ENCODE measurements at places on chromosomes 1 and 21.

DNA sequence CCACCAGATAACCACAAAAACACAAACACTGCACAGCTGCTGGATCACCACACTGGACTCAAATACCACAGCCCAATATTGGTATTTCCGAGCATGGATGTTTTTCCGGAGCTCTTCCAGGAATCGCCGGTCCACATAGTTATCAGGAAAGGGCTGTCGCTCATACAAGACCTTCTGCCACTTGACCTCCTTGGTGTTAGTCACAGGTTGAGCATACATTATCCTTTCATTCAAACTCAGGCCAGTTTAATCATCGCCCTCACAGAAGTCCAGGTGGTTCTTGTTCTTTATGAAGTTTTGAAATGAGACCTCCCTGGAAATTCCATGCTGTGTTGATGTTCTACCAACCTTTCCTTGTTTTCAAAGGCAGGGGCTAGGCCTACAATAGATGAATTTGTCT, 1.5 kb downstream of the PIGC start:
- no peak for DNase-seq

- no peak for DNase-seq
These were observed 24.0 kb downstream of the NPHP4 start for GRCh38 chr1:5968161-5968736.

DNA sequence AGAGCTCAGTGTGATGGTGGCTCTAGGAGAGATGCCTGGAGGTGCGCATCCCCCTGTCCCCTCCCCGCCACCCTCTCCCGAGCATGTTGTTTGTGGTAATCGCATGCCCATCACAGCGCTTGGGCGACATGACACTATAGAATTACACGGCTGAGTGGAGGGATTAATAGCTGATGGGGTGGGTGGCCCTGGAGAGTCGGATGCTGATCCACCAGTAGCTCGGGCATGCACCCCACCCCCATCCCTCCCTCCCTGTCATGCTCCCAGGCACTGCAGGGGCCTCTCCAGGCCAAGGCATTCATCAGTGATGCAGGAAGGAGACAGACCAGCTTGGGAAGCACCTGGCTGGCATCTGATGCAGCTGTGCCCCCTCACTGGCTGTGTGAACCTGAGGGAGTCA, 159.0 kb upstream of the IGSF21 start:
- DNase-seq, result no peak

GRCh38 chr1:94463765-94464330, 45.7 kb downstream of the ABCD3 start:
- no peak for DNase-seq

DNA sequence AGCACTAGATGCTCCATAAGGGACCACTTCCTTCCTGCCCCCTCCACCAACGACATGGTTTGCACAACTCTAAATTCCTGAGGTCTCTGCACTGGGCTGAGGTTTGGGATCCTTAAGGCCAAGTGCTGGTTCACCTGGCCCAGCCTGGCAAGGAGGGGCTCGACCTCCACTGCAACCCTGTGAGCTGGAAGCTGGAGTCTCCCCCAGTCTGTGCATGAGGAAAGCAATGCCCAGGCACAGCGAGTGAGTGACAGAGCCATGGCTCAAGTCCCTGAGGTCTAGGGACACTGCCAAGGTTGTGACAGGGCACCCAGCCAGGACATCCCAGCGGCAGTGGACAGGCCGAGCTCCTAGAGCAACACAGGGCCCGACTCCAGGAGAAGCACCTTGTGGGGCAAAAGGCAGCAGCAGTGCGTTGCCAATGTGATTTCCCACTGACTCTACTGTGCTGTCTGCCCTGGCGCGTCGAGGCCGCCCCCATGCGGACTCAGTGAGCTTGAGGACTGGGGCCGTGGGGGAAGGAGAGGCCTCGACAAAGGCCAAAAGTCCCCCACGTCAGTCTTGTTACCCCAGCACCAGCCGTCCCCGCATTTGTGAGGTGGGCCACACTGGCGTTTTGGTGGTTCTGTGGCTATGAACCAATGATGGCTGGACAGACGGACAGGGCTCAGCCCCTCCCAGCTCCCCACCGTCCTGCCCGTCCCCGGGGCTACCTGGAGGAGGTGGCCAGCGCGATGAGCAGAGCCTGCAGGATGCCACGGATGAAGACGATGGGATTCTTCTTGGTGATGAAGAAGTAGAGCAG, 30.0 kb downstream of the PODN start:
- no peak for DNase-seq

- DNase-seq, result no peak
These were observed 139.8 kb downstream of the DMRTB1 start for GRCh38 chr1:53598966-53599365.

- DNase-seq, result no peak
These were observed 26.8 kb downstream of the SESN2 start for GRCh38 chr1:28286111-28286510.

DNA sequence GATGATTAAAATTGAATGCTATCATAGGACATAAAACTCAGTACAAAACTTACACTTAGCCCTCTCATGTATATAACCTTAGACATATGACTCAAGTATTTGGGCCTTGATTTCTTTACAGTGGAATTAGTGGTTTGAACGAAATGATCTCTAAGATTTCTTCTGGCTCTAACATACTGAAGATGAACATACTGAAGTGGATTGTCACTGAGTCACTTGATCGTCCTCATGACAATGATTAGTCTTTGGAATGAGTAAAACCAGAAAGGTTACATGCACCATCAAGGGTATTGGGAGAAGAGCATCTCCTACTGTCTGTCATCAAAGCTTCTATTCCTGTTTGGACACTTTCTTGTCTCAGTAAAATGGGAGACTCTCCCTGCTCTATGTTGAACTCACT, 17.4 kb downstream of the FMN2 start:
- DNase-seq, result no peak

DNA sequence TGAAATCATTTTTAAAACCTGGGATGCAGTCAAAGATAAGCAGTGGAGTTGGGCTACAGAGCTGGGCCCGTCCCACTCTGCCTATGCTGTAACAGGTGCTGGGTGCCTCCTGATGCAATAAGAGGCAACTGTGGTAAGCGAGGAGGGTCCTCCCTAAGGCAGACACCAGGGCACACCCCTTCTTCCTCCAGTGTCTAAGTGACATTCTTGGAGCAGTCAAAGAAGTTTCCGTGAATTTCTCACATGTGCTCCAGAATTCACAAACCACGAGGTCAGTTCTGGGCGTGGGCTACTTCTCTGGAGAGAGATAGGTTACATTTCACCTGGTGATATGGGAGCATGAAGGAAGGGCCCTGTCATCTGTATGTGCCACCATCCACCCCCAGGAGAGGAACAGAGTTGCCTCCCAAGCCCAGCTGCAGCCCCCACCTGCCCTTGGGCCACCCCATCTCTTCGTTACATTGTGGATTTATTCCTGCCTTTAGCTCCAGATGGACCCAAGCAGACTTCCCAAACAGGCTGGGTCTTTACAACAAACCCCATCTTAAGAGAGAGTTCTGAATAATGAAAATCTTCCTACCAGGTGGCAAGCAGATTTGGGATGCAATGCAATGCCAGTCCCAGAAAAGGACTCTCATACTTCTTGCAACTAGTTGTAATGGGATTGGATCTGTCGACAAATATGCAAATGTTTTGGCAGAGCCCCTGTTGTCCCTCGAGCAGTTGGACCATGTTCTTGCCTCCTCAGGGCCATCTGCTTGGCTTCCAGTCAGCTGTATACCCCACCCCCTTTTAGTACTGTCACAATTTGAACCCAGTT, 82.5 kb upstream of the CNTN2 start:
- no peak for DNase-seq

DNA sequence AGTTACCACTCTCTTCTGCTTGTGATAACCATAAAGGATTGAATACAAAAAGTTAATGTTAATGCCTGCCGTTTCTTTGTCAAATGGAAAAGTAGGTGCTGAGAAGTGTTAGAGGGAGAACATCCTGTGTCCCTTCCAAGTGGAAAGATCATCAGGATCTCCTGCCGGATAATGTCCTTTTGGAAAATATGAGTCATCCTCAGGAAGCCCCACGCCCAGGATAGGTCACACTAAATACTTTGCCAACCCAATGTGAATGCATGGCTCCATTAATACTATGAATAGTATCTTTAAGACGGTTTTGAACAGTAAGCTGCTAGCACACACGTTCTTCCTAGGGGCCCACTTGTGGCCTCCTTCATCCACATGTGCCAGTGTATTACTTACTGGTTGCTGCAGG, 279.5 kb downstream of the ZNF326 start:
- no peak for DNase-seq

DNA sequence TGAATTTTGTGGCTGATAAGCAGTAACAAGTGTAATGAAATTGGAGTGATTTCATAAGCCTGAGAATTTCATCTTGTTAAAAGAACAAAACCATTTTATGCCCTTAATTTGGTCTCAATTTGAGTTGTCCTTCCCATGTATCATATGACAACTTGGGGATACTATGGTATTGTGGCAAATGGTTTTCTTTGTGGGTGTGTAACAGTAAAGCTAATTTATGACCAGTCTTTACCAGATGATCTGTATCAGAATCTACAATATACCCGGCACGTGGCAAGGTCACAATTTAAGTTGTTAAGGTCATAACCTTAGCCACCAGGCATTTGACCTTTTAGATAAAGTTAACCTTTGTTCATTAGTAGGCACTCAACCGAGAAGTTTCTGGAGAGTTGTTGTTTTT, 9.1 kb downstream of the NFIA start:
- DNase-seq, result no peak

- no peak for DNase-seq
These were observed 240.2 kb downstream of the ATG4C start for GRCh38 chr1:63024132-63024531.

DNA sequence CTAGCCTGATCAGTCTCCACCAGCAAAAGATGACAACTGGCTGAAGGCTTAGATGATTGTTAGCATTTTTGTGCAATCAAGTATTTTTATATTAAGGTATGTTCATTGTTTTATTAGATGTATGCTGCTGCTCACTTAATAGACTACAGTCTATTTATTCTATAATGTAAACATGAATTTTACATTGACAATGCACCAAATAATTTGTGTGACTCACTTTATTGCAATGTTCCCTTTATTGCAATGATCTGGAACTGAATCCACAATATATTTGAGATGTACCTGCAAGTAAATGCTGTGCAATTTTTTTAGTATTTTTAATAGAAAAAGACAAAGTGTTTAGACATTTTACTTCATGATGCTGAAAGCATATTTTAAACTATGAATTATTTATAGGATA, 896.5 kb downstream of the AMY1C start:
- DNase-seq, result no peak

Measured in CD4-positive, alpha-beta T cell treated with Interferon alpha-2 for 1 hour (primary cell).